IMR-90 (cell line): ENCODE measurements at places on chromosomes 1 and 21. TPM values are rescaled to one million over a fixed set of nuclear protein-coding genes. Genes with fewer than 3 reads are reported as not detected.

SIPA1L2 gene
- 11.9 and 13.4 TPM in 2 replicates for total RNA-seq

RGL1 gene
- 7.5 TPM in 2 replicates for total RNA-seq

EVA1C gene
- total RNA-seq: 0.72 and 0.83 TPM in 2 replicates

- no peak overlapping the region for H3K27ac ChIP-seq
- peaks cover 23% of the 10 kb centered on the region for H3K27me3 ChIP-seq
- H3K4me1 ChIP-seq: no peaks in the 10 kb centered on the region
- DNase-seq: no peak
Measured at GRCh38 chr1:204663644-204664383, 21.7 kb downstream of the LRRN2 start.

GRCh38 chr1:230176871-230177411 is 109.9 kb downstream of the GALNT2 start:
- H3K27ac ChIP-seq: no peak overlapping the region
- H3K36me3 ChIP-seq: peaks cover 7% of the 10 kb centered on the region
- H3K27me3 ChIP-seq: no peaks in the 10 kb centered on the region
- peaks cover 12% of the 10 kb centered on the region for H3K4me1 ChIP-seq
- no peak overlapping the region for H3K4me3 ChIP-seq

DNA sequence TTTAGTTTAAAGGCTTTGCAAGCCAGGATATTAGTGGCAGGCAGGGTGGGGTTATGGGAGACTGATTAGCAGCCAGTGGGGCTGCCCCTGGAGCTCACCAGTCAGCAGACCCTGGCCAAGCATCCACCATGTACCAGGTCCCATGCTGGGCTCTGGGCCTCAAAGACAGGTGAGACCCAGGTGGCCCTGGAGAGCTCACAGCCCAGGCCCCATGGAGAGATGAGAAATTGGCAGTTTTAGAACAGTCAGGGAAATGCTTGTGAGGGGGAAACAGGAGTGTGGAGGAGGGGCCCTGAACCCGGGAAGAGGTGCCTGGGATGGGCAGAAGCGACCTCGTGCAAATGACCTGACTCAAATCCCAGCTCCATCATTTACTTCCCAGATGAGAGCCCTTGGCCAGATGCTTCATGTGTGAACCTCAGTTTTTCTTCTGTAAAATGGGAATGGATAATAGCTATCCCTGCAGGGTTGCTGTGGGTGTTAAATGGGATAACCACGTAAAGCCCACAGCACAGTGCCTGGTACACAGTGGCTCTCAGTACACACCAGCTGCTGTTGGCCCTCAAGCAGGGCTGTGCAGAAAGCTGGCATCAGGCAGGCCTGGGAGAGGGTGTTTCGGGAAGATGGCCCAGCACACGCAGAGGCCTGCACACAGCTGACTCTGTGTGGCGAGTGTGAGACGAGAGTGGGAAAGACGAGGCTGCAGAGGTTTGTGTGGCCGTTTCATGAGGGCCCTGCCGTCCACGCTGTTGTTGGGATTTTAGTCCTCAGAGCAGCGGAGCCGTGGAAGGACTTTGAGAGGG is 518.5 kb downstream of the PTPRU start:
- peaks cover 2% of the 10 kb centered on the region; the same call in 1 of the 2 replicates for H3K27me3 ChIP-seq
- no peaks in the 10 kb centered on the region for H3K36me3 ChIP-seq
- no peak overlapping the region for H3K27ac ChIP-seq
- no peak overlapping the region for H3K4me3 ChIP-seq
